ENCODE measurements at places on chromosomes 4 and X. TPM values are rescaled to one million over a fixed set of nuclear protein-coding genes. Genes with fewer than 3 reads are reported as not detected.

DNA sequence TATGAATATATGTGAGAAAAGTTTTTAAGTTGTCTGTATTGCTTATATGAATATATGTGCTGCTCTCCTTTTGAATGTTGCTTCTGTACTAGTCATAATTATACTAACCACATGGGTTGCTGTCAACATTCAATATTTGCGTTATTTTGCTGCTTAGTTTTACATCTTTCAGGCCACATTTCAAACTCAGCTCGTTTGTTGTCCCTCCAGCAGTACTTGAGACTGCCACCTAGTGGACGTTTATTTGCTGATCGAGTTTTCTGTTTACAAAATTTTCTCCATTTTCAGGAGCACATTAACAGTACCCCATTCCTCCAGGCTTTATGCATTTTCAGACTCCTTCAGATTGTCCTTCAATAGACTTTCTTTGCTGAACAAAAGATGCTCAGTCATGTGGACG, 75.8 kb downstream of the NUDT11 start:
- peaks cover 18% of the 10 kb centered on the region for H3K27me3 ChIP-seq
- H3K27ac ChIP-seq = no peak overlapping the region
- no peaks in the 10 kb centered on the region for H3K36me3 ChIP-seq
- no peak overlapping the region for H3K4me3 ChIP-seq
- H3K4me1 ChIP-seq = no peaks in the 10 kb centered on the region
- DNase-seq = no peak

- H3K27ac ChIP-seq = no peak overlapping the region
- no peaks in the 10 kb centered on the region for H3K36me3 ChIP-seq
- no peak for DNase-seq
- H3K27me3 ChIP-seq = peaks cover 13% of the 10 kb centered on the region
- no peak overlapping the region for H3K4me3 ChIP-seq
These were observed 41.1 kb downstream of the LUZP4 start for GRCh38 chrX:115330498-115331168.

- DNase-seq = no peak
- no peaks in the 10 kb centered on the region for H3K4me1 ChIP-seq
- no peaks in the 10 kb centered on the region for H3K27me3 ChIP-seq
- H3K27ac ChIP-seq = no peak overlapping the region
These were observed 286.4 kb downstream of the USP46 start for GRCh38 chr4:52372747-52373146.

GRCh38 chr4:125735102-125735501, 420.3 kb downstream of the FAT4 start:
- no peaks in the 10 kb centered on the region for H3K36me3 ChIP-seq
- no peaks in the 10 kb centered on the region for H3K4me1 ChIP-seq

GRCh38 chr4:86015412-86016350, 344.2 kb downstream of the MAPK10 start:
- H3K4me1 ChIP-seq = no peaks in the 10 kb centered on the region
- no peak for DNase-seq
- no peak overlapping the region for H3K4me3 ChIP-seq
- H3K27me3 ChIP-seq = no peaks in the 10 kb centered on the region
- H3K27ac ChIP-seq = no peak overlapping the region

GRCh38 chr4:169902658-169903345, 123.4 kb downstream of the MFAP3L start:
- no peaks in the 10 kb centered on the region for H3K36me3 ChIP-seq
- H3K4me3 ChIP-seq = no peak overlapping the region
- H3K4me1 ChIP-seq = no peaks in the 10 kb centered on the region
- no peak for DNase-seq
- no peaks in the 10 kb centered on the region for H3K27me3 ChIP-seq
- no peak overlapping the region for H3K27ac ChIP-seq

Gene TCEAL6
- not detected for total RNA-seq

Gene ACSL4
- 18.2 TPM for total RNA-seq

DNA sequence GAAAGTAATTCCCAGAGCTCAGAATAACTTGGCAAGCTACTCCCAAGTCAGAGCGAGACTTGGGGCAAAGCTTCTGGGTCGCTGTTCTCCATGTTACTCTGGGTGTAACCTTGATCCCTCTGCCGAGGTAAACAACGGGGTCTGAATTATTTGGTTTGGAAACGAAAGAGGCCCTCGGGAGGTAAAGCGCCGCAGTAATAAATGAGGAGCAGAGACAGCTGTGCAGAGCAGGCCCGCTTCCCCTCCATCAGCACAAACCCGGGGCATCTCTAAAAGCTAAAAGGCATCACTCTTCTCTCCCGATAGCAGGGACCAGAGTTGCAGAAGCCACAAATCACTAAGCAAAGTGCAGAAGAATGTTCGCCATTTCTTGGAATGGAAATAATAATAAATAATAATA, 561.5 kb downstream of the BCOR start:
- H3K27me3 ChIP-seq = peaks cover 40% of the 10 kb centered on the region
- no peak for DNase-seq
- H3K4me1 ChIP-seq = no peaks in the 10 kb centered on the region
- no peak overlapping the region for H3K27ac ChIP-seq
- H3K4me3 ChIP-seq = no peak overlapping the region

DNA sequence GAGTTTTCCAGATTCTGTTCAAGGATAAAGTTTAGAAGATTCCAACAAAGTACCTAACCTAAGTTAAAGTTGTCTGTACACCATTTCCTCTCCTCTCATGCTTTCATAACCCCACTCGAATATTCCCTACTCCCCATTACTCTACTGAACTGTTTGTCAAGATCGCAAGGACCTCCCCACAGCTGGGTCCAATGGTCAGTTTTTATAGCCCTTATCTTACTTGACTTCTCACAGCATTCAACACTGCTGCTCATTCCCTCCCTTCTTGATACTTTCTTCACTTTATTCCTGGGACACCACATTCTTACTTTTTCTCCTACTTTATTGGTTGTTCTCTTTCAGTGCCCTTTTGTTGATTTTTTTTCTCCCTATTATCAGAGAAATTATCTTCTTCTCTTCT, 30.9 kb downstream of the QDPR start:
- no peak overlapping the region for H3K27ac ChIP-seq
- H3K4me3 ChIP-seq = no peak overlapping the region
- no peak for DNase-seq
- no peaks in the 10 kb centered on the region for H3K27me3 ChIP-seq
- no peaks in the 10 kb centered on the region for H3K4me1 ChIP-seq

DNA sequence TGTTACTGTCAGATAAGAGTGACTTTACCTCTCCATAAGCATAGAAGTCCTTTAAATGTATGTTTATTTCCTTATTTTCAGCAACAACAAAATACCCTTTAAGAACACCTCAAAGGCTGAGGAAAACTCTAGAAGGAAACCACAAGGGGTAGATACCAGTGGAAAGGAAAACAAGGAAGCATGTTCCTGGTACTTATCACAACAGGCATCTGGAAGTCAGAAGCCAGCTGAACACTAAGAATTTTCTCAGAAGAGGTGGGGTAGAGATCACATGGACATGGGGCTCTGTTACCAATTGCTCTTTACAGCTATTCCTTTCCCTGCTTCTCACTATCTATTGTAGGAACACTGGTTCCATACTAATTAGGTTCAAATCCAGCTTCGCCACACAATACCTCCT, 51.5 kb upstream of the BEND2 start:
- no peak for DNase-seq

- H3K4me3 ChIP-seq = no peak overlapping the region
- no peak for DNase-seq
- no peaks in the 10 kb centered on the region for H3K4me1 ChIP-seq
- no peaks in the 10 kb centered on the region for H3K36me3 ChIP-seq
- H3K27ac ChIP-seq = no peak overlapping the region
These were observed 185.3 kb upstream of the BCOR start for GRCh38 chrX:40282946-40283660.

Gene ATP2B3
- 0.04 TPM for total RNA-seq
